ENCODE measurements at places on chromosomes 12 and 14. TPM values are rescaled to one million over a fixed set of nuclear protein-coding genes. Genes with fewer than 3 reads are reported as not detected.

KRT4 gene
- 354 TPM for total RNA-seq

LMNTD1 gene
- total RNA-seq: not detected

CFAP251 gene
- total RNA-seq: 8.8 TPM

WNT5B gene
- 7.6 TPM for total RNA-seq

TAS2R42 gene
- not detected for total RNA-seq

GMFB gene
- 24.1 TPM for total RNA-seq

KLRD1 gene
- total RNA-seq: 4.4 TPM

HNF1A gene
- total RNA-seq: not detected

NAB2 gene
- total RNA-seq: 34.4 TPM

CCDC197 gene
- not detected for total RNA-seq

BDKRB1 gene
- 2.5 TPM for total RNA-seq

KRT7 gene
- total RNA-seq: 7.6 TPM

TBC1D30 gene
- 3.9 TPM for total RNA-seq

FSCB gene
- not detected for total RNA-seq

All from vagina (tissue), 2 donors.